ENCODE measurements at places on chromosomes 12 and 14.

DNA sequence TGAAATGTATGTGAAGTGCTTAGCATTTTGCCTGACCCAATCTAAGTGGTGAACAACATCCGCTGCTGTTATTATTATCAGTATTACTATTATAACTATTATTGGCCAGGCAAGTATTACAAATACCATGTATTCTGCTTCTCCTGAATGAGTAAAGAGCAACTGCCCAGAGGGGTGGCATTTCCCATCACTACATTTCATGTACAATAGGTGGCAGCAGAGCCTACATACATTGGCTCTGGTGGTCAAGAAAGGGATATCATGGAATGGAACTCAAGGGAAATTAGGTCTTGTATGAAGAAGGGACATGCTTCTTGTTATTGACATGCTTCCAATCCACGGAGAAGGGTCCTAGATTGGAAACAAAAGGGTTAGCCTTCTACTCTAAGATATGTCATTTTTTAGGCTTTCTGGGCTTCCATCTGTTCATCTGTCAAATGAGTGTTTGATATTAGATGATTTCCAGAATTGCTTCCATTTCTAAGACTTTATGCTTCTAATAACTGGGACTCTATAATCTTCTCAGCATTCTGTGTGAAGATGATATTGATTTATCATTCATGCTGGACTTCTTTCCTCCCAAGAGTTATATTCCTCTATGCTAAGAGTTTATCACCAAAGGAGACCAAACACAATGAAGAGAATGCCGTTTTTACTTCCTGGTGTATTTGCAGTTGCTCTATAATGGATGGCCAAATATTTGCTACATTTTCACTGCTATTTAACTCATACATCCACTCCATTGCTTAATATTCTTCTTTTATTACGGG is 239.1 kb downstream of the SSPN start:
- DNase-seq = peak; percentile 93

GRCh38 chr12:132558042-132558856 is 52.1 kb downstream of the LRCOL1 start:
- no peak for DNase-seq

- no peak for DNase-seq
Measured at GRCh38 chr12:131775392-131776236, 52.6 kb upstream of the MMP17 start.

DNA sequence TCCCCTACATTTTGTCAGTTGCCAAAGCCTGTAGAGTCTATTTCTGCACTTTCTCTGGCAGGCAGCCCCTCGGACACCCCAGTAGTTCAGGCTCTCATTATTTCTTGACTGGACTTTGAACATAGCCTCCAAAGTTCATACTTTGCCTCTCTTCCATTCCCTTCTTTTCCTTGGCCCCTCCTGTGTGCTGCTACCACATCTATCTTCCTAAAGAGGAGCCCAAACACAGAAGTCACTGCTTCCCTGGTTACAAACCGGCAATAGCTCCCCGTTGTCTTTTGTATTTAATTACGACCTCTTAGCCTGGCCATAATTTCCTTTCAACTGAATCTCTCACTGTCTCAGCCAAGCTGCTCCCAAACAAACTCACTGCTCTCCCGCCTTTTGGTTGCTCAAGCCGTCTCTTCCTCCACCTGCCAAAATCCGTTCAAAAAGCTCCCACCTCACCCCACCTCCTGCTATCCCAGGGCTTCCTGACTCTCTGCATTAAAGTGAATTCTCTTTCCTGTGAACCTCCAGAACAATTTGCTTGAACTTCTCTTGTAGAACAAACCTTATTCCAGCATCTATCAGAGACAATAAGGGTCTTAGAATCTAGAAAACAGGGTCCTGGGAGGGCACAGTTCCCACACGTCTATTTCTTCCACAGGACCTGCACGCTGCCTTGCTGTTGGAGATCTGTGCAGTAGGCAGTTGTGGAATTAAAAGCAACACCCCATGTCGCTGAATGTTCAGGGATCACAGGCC is 46.9 kb downstream of the PRMT8 start:
- DNase-seq = no peak

DNA sequence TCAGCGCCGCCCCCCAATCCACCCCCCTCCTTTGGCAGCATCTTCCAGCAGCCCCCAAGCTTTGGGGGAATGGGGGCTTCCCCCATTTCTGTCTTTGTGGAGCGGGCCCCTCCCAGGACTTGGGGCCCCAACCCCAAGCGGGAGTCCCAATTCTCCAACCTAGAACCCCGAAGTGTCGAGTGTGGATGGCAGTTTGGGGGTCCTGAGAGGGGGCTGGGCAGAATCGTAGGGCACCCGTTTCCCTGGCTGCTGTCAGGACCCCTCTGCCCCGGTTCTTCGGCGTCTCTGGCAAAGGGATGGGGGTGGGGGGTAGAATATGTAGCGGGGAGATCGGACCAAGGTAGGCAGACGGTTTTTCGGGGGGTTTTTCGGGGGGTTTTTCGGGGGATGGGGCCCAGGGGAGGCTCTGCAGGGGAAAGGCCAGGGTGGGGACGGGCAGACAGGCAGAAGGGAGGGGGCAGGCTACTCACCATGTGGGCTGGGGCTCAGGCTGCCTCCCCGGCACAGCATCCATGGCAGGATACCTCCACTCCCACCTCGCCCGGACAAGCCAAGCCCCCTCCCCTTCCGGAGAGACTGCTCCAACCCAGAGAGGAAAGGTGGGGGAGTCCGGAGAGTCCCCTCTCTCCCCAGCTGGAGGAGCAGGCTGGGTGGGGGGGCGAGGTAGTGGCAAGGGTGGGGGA is 739 bp downstream of the JPH4 start:
- DNase-seq = no peak

DNA sequence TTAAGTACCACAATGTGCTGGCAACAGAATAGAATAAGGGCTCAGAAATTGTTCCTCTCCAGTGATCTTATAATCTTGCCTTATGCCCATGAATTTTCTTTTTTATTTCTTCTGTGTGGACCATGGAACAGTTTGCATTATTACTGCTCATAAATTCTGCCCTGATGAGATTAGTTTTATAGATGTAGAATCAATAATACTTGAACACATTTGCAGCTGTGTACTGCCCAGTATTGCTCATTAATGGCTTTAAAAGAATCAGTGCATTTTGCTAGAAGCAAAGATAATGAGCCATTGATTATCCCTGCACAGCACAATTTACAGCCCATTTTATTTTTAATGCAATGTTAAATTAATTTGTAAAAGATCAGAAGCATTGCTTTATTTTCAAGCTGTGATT is 172.3 kb upstream of the STXBP6 start:
- DNase-seq = no peak

GRCh38 chr12:53070877-53071492 is 8.2 kb downstream of the SPRYD3 start:
- no peak for DNase-seq

DNA sequence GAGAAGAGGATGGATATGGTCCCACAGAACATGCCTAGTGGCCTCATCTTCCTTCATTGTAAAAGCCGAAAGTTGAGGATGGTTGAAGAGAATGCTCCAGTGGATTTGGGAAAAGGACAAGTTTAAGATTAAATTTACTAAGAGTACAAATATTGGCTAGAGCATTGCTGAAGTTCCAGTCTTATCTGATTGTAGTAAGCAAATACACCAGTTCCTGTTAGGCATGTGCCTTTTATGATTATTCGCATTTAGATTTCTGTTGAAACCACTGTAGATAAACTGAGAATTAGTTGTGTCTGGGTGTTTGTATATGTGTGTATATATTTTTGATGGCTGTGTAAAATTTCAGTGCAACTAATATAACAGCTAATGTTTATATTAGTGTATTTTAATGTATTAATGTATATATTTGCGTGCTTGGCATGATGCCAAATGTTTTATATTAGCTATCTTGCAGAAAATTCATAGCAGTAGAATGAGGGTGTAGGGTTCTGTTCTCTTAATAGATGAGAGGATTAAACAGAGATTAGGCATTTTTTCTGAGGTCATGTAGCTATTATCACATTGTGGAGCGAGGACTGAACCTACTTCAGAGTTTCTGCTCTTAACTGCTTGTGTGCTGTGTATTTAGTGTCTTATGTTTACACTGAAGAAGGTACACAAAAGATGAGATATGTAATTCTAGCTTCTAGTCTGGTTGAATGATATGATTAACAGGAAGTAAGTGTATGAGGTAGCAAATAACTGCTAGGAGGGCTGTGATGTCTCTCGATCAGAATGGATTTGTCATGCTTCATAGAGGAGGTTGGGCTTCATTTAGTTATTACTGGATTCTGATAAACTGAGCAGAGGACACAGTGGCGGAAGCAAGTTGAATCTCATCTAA is 21.1 kb downstream of the FKBP3 start:
- DNase-seq = no peak

GRCh38 chr12:51086933-51087332 is 3.5 kb upstream of the CSRNP2 start:
- DNase-seq = no peak

GRCh38 chr14:75515629-75515996 is 6.7 kb upstream of the BATF start:
- DNase-seq = no peak

- no peak for DNase-seq
Measured at GRCh38 chr12:130427381-130427887, 89.7 kb downstream of the PIWIL1 start.

DNA sequence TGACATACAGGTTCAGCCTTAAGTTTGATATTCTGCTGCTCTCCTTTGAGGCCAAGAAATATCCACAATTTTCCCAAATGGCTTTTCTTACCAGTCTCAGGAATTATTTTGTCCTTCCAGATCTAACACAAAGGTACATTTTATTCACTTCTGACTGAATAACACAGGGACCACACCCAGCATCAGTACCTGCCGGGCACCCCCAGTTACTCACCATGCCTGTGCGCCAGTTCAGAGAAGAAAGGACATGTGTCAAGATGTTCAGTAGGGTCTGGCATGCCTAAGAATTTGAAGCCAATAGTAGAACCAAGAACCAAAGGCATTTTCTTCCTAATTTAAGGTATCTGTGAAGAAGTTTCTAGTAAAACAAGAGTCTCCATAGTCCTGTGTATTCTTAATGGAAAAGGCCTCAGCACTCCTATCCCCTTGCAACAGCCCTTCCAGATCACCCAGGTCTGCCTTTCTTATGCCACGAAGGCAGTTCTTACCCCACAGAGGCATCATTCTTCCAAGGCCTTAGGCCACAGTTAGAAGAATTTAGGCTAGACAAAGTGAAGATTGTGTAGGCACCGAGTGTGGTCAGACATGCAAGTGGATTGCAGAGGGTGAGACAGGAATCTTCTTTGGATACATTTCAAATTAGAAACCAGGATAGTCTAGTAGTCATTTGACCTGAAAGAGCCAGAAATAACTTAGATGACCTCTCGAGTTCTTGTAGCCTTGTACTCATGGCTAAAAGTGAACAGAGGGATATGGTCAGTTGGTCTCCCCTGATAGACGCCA is 140.1 kb upstream of the HIF1A start:
- no peak for DNase-seq

DNA sequence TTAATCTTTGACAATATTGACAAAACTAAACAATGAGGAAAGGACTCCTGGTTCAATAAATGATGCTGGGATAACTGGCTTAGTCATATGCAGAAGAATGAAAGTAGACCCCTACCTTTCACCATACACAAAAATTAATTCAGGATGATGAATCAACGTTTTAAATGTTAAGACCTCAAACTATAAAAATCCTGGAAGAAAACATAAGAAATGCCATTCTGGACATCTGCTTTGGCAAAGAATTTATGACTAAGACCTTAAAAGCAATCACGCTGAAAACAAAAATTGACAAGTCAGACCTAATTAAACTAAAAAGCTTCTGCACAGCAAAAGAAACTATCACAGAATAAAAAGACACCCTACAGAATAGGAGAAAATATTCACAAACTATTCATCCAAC is 97.4 kb downstream of the LMNTD1 start:
- DNase-seq = no peak

DNA sequence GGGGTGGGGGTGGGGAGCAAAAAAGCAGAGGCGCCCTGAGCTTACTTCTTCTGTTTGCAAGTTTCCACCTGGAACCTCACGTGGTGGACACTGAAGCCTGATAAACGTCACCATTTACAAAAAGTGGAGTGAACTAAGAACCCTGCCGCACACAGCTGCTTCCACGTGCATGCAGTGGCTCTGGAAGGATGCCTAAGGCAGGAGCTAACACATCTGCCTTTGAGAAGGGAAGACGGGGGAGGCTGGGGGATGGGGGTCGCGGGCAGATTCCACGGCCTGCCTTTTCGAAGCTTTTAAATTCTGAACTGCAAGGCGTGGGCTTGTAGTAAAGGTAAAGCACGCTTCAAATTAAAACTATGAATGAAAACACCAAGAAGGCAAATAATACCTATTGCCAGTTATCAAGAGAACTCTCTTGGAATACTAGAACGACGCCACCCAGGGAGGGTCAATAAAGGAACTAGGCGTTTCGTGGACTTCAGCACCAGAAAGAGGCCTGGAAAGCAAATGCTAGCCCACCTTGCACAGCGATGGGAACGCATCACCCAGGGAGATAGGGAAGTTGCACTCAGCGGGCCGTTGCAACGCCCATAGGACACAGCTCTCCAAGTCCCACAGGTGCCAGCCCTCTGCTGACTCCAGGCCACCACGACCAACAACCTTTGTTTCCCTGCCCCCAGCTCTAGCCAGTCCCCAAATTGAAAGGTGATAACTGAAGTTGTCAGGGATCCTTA is 61.8 kb downstream of the TESC start:
- DNase-seq = no peak

GRCh38 chr14:72500234-72500838 is 393.6 kb downstream of the DPF3 start:
- no peak for DNase-seq

DNA sequence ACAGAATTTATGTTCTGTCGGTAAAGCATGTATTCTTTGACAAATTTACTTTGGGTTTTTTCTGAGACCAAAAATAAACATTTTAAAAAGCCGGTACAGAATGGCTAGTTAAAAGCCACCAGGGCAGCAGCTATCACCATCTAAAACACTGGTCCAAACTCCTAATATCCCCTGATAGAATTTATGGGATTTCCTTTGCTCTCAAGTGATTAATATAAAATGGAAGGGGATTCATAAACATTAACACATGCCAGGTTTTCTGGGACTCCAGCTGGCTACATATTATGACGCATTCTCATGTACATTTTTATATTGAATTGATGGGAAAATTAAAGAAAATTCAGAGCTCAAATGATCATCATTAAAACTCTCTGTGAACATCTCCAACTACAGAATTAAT is 640.8 kb downstream of the C12orf50 start:
- no peak for DNase-seq

DNA sequence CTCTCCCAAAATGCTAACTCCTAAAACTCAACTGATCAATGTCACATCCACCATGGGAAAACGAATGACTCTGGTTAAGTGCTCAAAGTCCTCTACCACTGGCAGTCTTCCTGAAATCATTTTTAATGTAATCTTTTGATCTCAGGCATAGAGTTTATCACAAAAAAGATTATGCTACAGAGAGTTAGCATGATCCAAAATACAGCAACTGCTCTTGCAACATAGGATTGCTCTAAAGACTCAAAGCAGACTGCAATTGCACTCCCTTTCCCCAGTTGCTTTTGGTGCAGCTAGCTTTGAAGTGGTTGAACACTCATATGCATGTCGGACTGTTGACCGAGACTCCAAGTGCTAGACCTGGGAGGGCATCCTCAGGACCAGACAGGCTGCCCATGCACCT is 109.3 kb downstream of the C12orf42 start:
- DNase-seq = no peak

Measured in SW480 (cell line).